Natural killer cell treated with Interleukin-12 subunit alpha and Interleukin-12 subunit beta and Interleukin-15 and Interleukin-18, amount 100 ng/mL, for 72 hours (primary cell): ENCODE measurements at places on chromosomes 13 and 19. TPM values are rescaled to one million over a fixed set of nuclear protein-coding genes. Genes with fewer than 3 reads are reported as not detected.

- DNase-seq = no peak
- peaks cover 4% of the 10 kb centered on the region for H3K4me1 ChIP-seq
These were observed 67.4 kb downstream of the CDADC1 start for GRCh38 chr13:49315036-49315565.

GRCh38 chr13:112586334-112586960 lies 1.5 kb downstream of the TUBGCP3 start:
- no peaks in the 10 kb centered on the region for H3K36me3 ChIP-seq
- no peak for DNase-seq
- peak overlapping the region; percentile 99 for H3K4me3 ChIP-seq
- H3K4me1 ChIP-seq = peaks cover 48% of the 10 kb centered on the region
- H3K27me3 ChIP-seq = no peaks in the 10 kb centered on the region

- H3K4me1 ChIP-seq = peaks cover 61% of the 10 kb centered on the region
- no peaks in the 10 kb centered on the region for H3K27me3 ChIP-seq
- peaks cover 20% of the 10 kb centered on the region for H3K36me3 ChIP-seq
- no peak for DNase-seq
- peak overlapping the region; percentile 82 for H3K4me3 ChIP-seq
These were observed 555 bp downstream of the SAMD4B start for GRCh38 chr19:39342647-39343305.

GRCh38 chr19:42038666-42039065 lies 31.3 kb downstream of the GRIK5 start:
- no peak overlapping the region for H3K27ac ChIP-seq
- no peaks in the 10 kb centered on the region for H3K27me3 ChIP-seq
- no peaks in the 10 kb centered on the region for H3K36me3 ChIP-seq
- DNase-seq = no peak

DNA sequence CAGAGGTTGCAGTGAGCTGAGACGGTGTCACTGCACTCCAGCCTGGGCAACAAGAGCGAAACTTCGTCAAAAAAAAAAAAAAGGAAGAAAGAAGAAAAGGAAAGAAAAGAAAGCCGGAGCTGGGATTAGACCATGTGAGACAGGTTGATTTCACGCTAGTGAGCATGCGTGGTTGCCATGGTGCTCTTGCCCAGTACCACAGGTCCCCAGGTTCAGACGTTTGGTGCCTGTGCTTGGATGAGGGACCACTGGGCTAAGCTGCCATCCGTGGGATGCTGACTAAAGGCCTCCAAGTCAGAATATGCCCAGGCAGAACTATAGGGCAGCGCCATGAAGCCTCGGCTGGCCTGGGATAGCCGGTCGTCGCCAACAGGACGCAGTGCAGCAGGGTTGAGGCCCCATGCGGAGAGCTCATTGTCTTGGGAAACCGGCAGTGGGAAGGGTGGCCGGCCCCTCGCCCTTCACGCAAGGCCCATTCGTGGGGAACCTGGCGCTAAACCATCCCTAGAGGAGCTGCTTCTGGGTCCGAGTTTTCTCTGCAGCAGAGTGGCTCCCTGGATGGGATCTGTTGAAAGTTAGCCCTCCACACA lies 7.2 kb upstream of the TEX101 start:
- no peak overlapping the region for H3K4me3 ChIP-seq
- H3K27me3 ChIP-seq = peaks cover 5% of the 10 kb centered on the region
- H3K27ac ChIP-seq = no peak overlapping the region
- DNase-seq = no peak
- no peaks in the 10 kb centered on the region for H3K36me3 ChIP-seq

GRCh38 chr13:98909016-98909415 lies 68.8 kb downstream of the DOCK9 start:
- no peak overlapping the region for H3K27ac ChIP-seq
- peaks cover 3% of the 10 kb centered on the region for H3K36me3 ChIP-seq
- H3K4me3 ChIP-seq = no peak overlapping the region
- DNase-seq = no peak
- no peaks in the 10 kb centered on the region for H3K27me3 ChIP-seq
- peaks cover 8% of the 10 kb centered on the region for H3K4me1 ChIP-seq

- DNase-seq = no peak
- peaks cover 14% of the 10 kb centered on the region for H3K36me3 ChIP-seq
- H3K4me3 ChIP-seq = peak overlapping the region; percentile 77
- peak overlapping the region; percentile 93 for H3K27ac ChIP-seq
- H3K27me3 ChIP-seq = no peaks in the 10 kb centered on the region
These were observed 7.5 kb upstream of the GPR183 start for GRCh38 chr13:99314640-99315176.

- peaks cover 30% of the 10 kb centered on the region for H3K4me1 ChIP-seq
- peak overlapping the region; percentile 76 for H3K27ac ChIP-seq
- no peaks in the 10 kb centered on the region for H3K27me3 ChIP-seq
- no peak overlapping the region for H3K4me3 ChIP-seq
- DNase-seq = no peak
- H3K36me3 ChIP-seq = no peaks in the 10 kb centered on the region
These were observed 21.4 kb downstream of the FOXO1 start for GRCh38 chr13:40644838-40645604.

DNA sequence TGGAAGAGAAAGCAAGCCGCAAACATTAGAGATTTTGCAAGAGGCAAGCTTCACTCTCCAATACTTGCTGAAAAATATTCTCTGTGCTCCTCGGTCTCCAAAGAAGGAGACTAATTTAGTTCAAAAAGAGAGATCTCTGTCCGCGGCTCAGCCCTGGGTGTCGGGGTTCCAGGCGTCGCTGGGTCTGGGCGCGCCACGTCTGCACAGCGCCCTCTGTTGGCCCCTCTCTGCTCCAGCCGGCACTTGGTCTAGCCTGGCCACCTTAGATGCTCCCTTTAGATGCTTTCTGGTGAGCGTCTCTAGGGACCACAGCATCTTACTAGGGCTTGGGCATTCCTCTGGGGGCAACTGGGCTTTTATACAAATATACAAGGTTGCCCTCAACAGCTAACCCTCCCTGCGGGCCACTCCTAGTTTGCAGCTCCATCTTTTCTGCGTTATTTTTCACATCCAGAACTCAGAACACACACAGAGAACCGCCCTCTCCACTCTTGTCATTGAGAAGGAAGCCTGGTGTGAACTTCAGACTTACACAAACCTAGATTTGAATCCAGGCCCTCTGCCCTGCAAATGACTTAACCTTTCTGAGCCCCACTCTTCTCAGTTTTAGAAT lies 78.3 kb downstream of the CYSLTR2 start:
- H3K4me3 ChIP-seq = peak overlapping the region; percentile 74
- no peaks in the 10 kb centered on the region for H3K36me3 ChIP-seq
- peak; percentile 72 for DNase-seq

- no peaks in the 10 kb centered on the region for H3K4me1 ChIP-seq
- DNase-seq = no peak
- no peak overlapping the region for H3K4me3 ChIP-seq
- H3K36me3 ChIP-seq = peaks cover 28% of the 10 kb centered on the region
- H3K27me3 ChIP-seq = no peaks in the 10 kb centered on the region
These were observed 11.3 kb downstream of the ZNF571 start for GRCh38 chr19:37583340-37583739.

DNA sequence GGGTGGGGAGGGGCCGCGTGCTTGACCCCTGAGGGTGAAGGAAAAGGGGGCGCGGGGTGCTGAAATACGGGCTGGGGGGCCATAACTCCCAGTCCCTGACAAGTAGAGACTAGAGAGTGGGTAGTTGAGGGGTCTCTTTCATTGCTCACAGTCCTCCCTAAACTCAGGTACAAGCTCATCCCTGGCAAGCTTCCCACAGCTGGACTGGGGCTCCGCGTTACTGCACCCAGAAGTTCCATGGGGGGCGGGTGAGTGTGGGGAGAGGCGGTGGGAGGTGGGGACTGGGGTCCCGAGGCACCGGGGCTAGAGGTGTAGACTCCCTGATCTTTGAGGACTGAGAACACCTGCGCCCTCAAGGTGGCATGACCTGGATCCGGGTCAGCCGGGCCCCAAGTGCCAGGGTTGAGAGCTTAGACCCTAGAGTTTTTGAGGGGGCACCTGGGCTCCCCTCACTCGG lies 1.3 kb downstream of the ETV2 start:
- peak overlapping the region; percentile 90 for H3K27ac ChIP-seq
- no peak for DNase-seq
- H3K4me3 ChIP-seq = peak overlapping the region; percentile 85
- peaks cover 25% of the 10 kb centered on the region for H3K4me1 ChIP-seq
- no peaks in the 10 kb centered on the region for H3K36me3 ChIP-seq

GRCh38 chr19:793806-794205 lies 3.4 kb upstream of the PTBP1 start:
- H3K36me3 ChIP-seq = no peaks in the 10 kb centered on the region
- H3K27me3 ChIP-seq = no peaks in the 10 kb centered on the region
- peak overlapping the region; percentile 30 for H3K4me3 ChIP-seq
- no peak overlapping the region for H3K27ac ChIP-seq
- no peak for DNase-seq
- H3K4me1 ChIP-seq = peaks cover under 1% of the 10 kb centered on the region

DNA sequence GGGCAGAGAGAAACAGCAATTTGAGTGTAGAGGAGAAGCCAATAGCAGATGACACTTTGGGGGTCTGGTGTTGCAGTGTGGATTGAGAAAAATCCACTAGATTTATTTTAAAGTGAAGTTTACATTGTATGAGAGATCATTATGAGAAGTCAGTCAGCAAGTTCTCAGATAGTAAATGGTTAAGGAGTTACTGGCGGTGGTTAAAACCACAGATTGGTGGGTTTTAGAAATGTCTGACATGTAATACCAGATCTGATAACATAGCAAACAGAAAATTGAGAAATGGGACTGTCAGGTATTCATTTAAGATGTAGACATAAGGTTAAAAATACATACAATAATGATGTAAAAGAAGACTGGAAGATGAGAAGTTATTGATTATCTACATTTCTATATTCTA lies 7.2 kb downstream of the ABHD13 start:
- peak overlapping the region; percentile 19 for H3K4me3 ChIP-seq
- no peaks in the 10 kb centered on the region for H3K36me3 ChIP-seq
- H3K27ac ChIP-seq = no peak overlapping the region
- peaks cover 29% of the 10 kb centered on the region for H3K4me1 ChIP-seq
- H3K27me3 ChIP-seq = no peaks in the 10 kb centered on the region

GRCh38 chr13:20815464-20815863 lies 41.7 kb upstream of the EEF1AKMT1 start:
- H3K27ac ChIP-seq = no peak overlapping the region
- H3K4me1 ChIP-seq = peaks cover 5% of the 10 kb centered on the region
- DNase-seq = no peak
- no peaks in the 10 kb centered on the region for H3K36me3 ChIP-seq

- peaks cover 4% of the 10 kb centered on the region for H3K27me3 ChIP-seq
- peak overlapping the region; percentile 56 for H3K27ac ChIP-seq
- H3K36me3 ChIP-seq = no peaks in the 10 kb centered on the region
These were observed 697 bp downstream of the FCGRT start for GRCh38 chr19:49512970-49513745.

GRCh38 chr19:33546656-33547055 lies 25.1 kb upstream of the PEPD start:
- H3K27ac ChIP-seq = no peak overlapping the region
- H3K4me3 ChIP-seq = no peak overlapping the region
- H3K27me3 ChIP-seq = no peaks in the 10 kb centered on the region
- DNase-seq = no peak
- H3K36me3 ChIP-seq = no peaks in the 10 kb centered on the region
- H3K4me1 ChIP-seq = no peaks in the 10 kb centered on the region

- H3K4me3 ChIP-seq = no peak overlapping the region
- no peaks in the 10 kb centered on the region for H3K36me3 ChIP-seq
- H3K27me3 ChIP-seq = no peaks in the 10 kb centered on the region
- H3K4me1 ChIP-seq = no peaks in the 10 kb centered on the region
- no peak overlapping the region for H3K27ac ChIP-seq
- DNase-seq = no peak
These were observed 43.9 kb upstream of the FRY start for GRCh38 chr13:31987535-31988170.

GRCh38 chr13:105139380-105140285 lies 1395.8 kb downstream of the EFNB2 start:
- H3K4me3 ChIP-seq = peak overlapping the region; percentile 95
- peaks cover 14% of the 10 kb centered on the region for H3K4me1 ChIP-seq
- no peaks in the 10 kb centered on the region for H3K36me3 ChIP-seq
- DNase-seq = peak; percentile 71
- peaks cover 3% of the 10 kb centered on the region for H3K27me3 ChIP-seq

DNA sequence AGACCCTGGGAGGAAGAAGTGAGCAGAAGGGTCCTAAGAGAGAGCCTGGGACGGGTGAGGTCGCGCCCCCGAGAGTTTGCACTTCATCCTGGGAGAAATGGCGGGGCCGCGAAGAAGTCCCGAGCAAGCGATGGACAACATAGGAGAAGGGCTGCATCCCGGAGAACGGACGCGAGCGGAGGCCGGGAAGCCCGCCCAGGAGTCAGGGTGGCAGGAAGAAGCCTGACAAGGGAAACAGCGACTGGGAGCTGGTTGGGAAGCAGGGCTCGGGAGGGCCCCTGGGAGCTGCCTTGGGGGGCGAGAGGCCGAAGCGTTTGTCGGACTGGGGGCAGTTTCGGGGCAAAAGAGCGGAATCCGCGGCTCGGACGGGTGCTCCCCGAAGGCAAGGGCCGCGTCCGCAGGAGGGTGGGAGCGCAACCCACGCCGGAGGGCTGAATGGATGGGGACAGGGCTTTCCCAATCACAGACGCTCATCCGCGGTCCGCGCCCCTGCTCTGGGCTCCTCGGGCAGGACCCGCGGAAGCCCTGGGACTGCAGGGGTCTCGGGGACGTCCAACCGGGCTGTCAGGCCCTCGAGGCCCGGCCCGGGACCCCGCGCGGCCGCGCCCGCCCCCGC lies 469 bp downstream of the ABHD17A start:
- peak overlapping the region; percentile 94 for H3K27ac ChIP-seq
- H3K4me1 ChIP-seq = peaks cover 34% of the 10 kb centered on the region
- peak overlapping the region; percentile 98 for H3K4me3 ChIP-seq
- H3K27me3 ChIP-seq = no peaks in the 10 kb centered on the region
- no peak for DNase-seq

DNA sequence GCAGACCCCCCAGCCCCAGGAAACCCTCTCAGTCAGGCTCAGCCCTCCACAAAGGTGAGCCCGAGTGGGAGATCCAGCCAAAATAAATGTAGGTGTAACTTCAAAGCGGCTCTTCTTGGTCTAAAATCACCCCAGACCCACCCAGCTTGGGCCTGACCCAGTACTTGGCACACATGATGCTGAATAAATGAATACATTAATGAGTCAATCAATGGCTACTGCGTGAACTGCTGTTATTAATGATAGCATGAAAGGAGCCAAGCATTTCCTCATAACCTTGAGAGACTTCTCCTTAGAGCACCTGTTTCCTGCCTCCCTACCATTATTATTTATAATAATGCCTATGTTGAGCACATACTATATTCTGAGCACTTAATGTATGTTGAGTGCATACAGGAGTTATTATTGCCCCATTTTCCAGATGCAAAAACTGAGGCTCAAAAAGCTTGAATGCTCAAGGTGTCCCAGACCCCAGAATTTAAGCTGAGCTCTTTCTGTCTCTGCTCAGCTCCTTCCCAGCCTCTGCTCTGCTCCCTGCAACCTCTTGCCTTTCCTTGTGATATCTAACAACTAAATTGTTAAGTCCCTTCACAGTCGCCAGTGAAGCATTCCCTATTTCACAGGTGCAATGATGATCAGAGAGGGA lies 4.3 kb downstream of the NOTCH3 start:
- no peak for DNase-seq
- H3K36me3 ChIP-seq = no peaks in the 10 kb centered on the region
- no peak overlapping the region for H3K27ac ChIP-seq
- no peak overlapping the region for H3K4me3 ChIP-seq
- H3K4me1 ChIP-seq = peaks cover 16% of the 10 kb centered on the region

Gene MCEMP1
- total RNA-seq = not detected

Gene LYL1
- total RNA-seq = 0.86 TPM

Gene TNFSF11
- total RNA-seq = 2.3 TPM

Gene NDUFA11
- 189 TPM for total RNA-seq

Gene KCTD12
- total RNA-seq = 0.76 TPM

Gene PRX
- 0.48 TPM for total RNA-seq

Gene KRTDAP
- total RNA-seq = not detected

Gene SIN3B
- 33.0 TPM for total RNA-seq

Gene CACNA1A
- 0.26 TPM for total RNA-seq

Gene CEACAM20
- not detected for total RNA-seq
